T-helper 2 cell (primary cell): ENCODE measurements at places on chromosomes 2 and 18.
A peak's percentile ranks its signal among the peaks of the same experiment; 100 is the strongest.

DNA sequence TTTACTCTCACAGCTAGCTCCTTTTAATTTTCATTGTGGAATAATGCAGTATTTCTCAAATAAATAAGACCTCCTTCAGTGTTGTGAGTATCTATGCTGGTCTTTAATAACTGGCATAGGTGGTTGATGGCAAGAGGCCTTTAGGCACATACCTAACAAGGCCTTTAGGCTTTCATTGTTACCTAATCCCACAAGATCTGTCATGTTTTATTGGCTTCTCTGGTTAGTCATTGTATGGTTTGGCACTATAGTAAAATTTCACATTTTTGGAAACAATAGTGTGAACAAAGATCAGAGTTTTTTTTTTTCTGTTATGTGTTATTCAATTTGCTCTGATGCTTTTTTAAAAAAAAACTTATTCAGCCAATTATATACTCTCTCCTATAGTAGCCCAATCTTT lies 89.8 kb upstream of the NEUROD1 start:
- no peak for DNase-seq

- DNase-seq = no peak
Measured at GRCh38 chr2:225309516-225309915, 90.0 kb upstream of the NYAP2 start.

GRCh38 chr2:219018726-219019125 lies 22.6 kb downstream of the CFAP65 start:
- no peak for DNase-seq

DNA sequence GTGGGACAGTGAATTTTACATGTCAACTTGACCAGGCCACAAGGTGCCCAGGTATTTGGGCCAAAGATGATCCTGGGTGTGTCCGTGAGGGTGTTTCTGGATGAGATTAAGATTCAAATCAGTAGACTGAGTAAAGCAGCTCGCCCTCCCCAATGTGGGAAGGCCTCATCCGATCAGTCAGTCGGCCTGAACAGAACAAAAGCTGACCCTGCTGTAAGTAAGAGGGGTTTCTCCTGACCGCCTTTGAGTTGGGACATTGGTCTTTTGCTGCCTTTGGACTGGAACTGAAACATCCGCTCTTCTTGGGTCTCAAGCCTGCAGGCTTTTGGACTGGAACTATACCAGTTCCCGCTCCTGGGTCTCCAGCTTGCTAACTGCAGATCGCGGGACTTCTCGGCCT lies 233.3 kb downstream of the KLHL29 start:
- DNase-seq = no peak

GRCh38 chr2:41853427-41854191 lies 194.2 kb upstream of the PKDCC start:
- no peak for DNase-seq

DNA sequence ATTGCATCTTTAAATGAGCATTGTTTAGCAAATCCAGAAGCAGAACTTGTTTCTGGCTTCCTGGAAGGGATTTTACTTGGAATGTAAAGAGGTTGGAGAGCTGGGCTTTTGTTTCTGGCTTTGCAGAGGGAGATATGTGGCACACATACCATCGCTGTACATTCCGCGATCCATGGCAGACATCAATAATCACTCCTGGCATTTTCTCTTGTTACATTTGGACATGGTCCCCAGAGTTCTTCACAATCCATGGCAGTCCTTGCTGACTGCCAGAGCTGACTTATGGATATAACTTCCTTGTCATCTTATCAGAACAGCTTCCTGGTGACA lies 445.6 kb upstream of the SPRED2 start:
- no peak for DNase-seq

DNA sequence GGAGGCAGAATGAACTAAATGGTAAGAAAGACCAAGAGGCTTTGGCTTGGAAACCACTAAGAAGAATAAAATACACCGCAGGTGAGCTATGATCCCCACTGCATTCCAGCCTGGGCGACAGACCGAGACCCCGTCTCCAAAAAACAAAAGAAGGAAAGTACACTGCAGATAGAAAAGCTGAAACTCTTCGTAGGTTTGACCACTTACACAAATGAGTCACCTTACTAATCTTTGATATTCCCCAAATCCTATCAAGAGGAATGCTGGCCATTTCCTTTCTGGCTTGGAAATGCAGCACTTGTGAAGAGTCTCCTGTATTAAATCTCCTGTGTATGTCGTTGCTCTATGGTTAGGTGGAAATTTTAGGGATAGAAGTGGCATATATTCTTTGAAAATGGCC lies 108.8 kb downstream of the MTCL1 start:
- no peak for DNase-seq

DNA sequence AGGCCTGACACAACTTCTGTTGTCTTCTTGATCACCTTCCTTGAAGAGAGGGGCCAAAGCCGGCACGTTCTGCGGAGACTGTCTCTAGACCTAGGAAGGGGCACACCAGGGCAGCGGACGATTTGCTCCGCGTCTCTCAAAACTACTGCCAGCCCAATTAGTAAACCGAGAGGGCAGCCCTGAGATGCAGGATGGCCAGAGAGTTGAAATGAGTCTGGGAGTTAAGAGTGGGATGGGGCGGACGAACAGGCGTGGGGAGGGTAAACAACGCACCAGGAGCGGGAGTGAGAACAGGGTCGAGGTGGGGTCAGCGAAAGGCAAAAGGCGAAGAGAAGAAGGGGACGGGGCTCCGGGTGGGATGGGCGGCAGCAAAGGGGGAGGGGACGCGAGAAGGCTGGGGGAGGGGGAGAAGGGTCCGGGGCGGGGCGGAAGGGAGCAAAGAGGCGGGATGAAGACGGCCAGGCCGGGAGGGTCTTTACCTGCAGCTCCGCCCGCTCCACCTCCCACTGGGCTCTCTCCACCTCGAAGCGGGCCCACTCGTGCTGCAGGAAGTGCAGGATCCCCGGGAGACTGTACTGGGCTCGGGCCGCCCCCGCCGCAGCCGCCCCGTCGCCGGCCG lies 476 bp downstream of the STRN start:
- DNase-seq = peak; percentile 27

GRCh38 chr2:80168801-80169200 lies 135.8 kb downstream of the LRRTM1 start:
- no peak for DNase-seq

DNA sequence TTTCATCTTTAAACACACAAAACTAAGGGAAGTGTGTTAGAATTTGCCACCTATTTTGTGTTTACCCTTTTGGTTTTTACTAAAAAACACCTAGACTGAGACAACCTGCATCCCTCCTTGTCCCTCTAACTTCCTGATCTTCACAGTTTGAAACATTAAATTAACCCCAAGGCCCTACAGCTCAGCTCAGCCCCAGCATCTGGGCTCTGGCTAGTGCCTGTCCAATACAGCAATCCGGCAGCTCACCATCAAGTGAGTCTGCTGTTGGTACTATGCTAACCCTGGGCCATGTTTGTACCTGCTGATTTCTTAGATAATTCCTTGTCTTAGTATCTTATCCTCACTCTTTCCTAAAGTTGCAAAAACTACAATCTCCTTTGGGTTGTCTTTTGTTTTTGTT lies 162.4 kb downstream of the DSEL start:
- DNase-seq = no peak

DNA sequence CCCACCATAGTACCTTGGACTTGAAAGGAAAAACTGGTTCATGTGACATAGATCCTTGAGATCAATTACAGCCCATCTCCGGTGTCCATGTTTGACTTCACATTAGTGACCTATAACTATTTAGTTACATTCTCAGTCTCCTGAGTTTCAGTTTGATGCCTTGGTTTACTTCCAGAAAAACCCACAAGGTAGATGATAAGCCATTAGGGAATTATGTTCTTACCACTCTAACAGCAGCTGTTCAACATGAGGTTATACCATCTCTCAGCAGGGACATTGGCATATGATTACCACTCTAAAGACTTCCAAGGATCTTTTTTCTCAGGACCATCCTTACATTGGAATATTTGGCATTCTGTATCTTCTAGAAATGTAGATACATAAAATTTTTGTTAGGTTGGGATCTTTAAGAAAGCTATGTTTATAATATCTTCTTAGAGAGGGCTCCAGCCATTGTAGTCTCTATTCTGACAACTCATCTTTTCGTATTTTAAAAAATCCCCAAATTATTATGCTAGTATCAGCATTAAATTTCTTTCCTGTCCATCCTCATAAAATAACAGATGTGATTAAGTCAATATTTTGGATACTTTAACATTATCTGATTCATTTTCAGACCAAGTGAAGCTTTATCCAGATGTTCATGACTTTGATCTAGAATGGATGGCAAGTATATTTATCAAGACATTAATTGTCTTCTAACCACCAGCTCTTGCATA lies 258.9 kb downstream of the RDH14 start:
- no peak for DNase-seq

DNA sequence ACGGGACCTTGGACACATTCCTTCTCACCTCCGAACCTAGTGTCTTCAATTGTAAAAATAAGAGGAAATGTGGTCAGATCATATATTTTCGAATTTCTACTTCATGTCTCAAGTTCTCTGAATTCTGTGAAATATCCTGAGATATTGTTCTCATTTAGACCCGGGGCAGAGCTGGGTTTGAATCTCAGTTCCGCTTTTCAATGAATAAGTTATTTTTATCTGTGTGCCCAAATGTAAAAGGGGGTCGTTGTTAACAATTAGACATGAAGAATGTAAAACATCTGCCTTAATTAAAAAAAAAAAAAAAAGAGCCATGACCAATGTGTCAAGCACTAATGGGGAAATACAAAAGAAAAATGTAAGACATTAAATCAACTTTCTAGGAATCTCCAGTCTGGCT lies 48.9 kb upstream of the BCL11A start:
- no peak for DNase-seq

- DNase-seq = no peak
Measured at GRCh38 chr2:168642873-168643272, 159.6 kb upstream of the NOSTRIN start.
